ENCODE measurements at places on chromosomes 7 and 10. TPM values are rescaled to one million over a fixed set of nuclear protein-coding genes. Genes with fewer than 3 reads are reported as not detected.

DNA sequence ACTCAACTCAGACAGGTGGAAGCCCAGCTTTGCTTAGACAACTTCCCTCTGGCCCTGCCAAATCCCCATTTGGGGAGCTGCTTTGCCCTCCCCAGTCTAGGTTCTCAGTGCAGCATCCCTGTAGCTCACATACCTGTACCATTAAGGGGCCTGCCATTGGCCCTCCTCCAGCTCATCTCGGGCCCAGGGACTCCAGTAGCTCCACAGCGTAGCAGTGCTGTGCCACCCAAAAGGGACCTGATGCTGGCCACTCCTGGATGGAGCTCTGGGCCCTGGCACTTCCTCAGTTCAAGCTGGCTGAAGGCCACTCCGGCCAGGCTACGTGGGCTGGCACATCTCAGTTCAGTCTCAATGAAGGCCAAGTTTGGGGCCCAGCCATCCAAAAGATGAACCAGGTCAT, 7.4 kb downstream of the LRIT1 start:
- DNase-seq, result no peak

DNA sequence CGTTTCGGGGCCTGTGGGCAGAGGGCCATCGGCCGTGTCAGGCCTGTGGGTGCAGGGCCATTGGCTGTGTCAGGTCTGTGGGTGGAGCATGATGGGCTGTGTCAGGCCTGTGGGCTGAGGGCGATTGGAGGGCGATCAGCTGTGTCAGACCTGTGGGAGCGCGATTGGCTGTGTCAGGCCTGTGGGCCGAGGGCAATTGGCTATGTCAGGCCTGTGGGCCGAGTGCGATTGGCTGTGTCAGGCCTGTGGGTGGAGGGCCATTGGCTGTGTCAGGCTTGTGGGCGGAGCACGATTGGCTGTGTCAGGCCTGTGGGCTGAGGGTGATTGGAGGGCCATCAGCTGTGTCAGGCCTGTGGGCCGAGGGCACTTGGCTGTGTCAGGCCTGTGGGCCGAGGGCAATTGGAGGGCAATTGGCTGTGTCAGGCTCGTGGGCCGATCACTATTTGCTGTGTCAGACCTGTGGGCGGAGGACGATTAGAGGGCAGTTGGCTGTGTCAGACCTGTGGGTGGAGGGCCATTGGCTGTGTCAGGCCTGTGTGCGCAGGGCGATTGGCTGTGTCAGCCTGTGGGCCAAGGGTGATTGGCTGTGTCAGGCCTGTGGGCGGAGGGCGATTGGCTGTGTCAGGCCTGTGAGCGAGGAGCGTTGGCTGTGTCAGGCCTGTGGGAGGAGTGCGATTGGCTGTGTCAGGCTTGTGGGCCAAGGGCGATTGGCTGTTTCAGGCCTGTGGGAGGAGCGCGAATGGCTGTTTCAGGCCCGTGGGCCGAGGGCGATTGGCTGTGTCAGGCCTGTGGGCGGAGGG, 54.1 kb downstream of the DYNC2I1 start:
- DNase-seq, result no peak

DNA sequence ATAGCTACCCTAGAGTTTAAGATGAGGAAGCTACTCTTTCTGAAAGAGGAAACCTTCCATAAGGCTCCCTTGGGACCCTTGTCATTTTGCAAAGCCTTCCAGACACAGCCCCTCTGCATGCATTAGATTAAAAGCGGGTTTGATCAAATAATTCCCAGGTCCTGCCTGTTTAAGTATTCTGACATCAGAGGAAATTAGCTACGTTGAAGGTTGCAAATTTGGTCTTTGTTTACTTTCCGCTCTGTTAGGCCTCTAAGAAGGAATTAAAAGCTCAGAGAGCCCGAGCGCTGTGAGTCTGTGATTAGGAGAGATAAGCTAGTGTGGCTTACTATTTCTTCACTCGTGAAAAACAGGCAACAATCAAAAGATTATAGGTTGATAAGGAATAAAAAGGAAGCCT, 1.4 kb upstream of the THSD7A start:
- no peak for DNase-seq

The PRF1 gene
- total RNA-seq, result not detected

DNA sequence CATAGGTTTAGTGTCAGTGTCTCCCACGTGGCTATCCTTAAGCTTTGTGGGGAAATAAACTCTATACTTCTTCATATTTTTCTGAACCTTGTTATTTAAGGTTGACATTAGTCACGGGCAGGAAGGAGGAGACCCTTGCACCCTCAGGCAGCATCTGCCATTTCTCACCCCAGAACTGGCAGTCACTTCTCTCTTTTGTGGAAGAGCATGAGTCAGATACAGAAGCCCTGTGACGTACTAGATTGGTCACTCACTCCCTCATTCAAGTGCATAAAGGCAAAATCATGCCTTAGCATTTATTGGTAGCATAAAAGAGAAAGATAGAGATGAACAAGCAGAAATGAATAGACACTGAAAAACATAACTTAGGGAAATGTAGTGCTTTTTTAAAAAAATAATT, 206.0 kb upstream of the MDFIC start:
- peak; percentile 53 for DNase-seq

The TMEM176A gene
- not detected for total RNA-seq

- no peak for DNase-seq
Observed at GRCh38 chr10:123721441-123722049, 55.4 kb downstream of the GPR26 start.

The GNG11 gene
- total RNA-seq, result 25.9 TPM

DNA sequence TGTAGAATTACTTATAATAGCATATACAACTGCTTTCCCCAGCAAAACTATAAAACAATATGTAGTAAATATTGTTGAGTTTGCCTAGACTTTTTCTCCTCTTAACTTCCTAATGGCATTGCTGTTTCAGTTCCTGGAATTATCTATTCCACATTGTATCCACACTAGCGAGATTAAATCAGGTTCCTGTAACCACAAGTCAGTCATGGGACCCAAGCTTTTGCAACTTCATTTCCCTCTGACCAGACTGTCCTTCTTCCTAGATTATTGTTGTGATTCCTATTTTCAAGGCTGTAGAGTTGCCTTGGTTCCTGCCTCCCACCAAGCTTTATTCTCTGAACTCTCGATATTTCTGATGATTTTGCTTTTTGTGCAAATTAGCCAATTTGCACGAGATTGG, 173.3 kb upstream of the ZNF804B start:
- no peak for DNase-seq

The WDFY4 gene
- not detected for total RNA-seq

GRCh38 chr10:113853578-113854012, 287 bp downstream of the DCLRE1A start:
- peak; percentile 44 for DNase-seq

The CAMK2B gene
- 2.5 TPM for total RNA-seq

DNA sequence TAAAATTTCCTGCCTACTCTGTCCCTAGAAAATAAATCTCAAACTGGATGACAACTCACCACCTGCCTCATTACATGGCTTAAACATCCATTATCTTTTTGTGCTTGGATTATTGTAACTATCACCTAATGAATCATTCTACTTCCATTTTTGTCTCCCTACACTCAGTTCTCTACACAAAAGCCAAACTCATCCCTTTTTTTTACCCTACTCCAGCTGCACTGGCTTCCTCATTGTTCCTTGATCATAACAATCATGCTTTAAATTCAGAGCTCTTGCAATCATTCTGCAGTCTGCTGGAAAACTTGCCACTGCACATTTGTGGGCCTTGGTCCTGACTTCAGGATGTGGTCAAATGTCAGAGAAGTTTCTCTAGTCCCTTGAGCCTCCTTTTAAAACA, 280.0 kb downstream of the DGKB start:
- no peak for DNase-seq

The DPYSL4 gene
- 1.8 TPM for total RNA-seq

GRCh38 chr10:128922619-128923196, 544.3 kb upstream of the MGMT start:
- no peak for DNase-seq

- DNase-seq, result no peak
Observed at GRCh38 chr10:96371356-96371755, 12.6 kb upstream of the OPALIN start.

GRCh38 chr7:137873524-137873923, 26.8 kb upstream of the DGKI start:
- peak; percentile 85 for DNase-seq
